ENCODE measurements at places on chromosomes 7 and 10.

DNA sequence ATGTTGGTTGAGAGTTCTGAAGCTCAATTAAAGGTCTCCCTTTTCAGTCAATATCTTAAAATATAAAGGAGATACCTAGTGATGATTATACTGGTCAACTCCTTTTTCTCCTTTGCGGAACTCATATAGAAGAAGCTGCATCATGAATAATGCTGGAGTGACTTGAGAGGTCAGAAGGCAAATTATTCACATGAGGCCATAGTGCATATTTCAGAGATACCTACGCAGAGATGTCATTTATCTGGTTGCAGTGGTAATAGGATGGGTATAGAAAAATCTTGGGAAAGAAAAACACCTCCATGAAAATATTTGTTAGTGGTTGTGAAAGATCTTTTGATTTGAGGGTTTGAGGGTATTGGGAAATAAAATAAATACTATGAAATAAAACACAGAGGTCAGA is 47.7 kb downstream of the NXPH1 start:
- no peak for DNase-seq

GRCh38 chr10:74628136-74628535 is 198.3 kb upstream of the KAT6B start:
- DNase-seq = no peak

DNA sequence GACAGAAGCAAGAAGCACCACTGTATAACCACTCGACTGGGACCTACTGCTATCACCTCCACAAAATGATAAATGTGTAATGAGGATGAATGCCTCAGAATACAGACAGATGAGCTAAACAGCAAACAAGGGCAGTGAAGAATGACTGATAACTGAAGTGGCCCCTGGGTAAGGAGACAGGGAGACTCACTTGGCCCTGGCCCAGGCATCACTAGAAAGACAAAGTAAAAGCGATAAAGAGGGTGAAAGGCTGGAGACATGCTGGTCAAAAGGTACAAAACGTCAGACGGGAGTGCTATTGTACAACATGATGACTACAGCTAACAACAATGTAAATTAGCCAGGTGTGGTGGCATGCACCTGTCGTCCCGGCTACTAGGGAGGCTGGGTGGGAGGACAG is 27.8 kb upstream of the APBB1IP start:
- DNase-seq = no peak

DNA sequence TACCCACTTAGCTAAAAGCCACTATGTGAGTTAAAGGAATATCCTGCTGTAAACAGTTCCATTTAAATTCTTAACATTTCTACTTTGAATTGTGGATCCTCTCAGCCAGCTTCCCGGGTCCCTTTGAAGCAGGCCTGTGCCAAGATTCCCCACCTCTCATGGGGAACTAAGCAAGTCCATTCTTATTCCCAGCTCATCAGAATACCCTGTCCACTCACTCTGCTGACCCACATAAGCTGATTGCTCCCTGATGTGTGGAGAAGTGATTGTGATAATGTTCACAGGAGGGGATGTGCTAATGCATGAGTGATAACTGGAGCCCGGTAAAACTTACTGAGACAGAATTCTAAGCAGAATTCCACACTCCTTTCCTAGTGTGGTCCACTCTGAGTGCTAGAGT is 709.7 kb downstream of the CNTNAP2 start:
- no peak for DNase-seq

DNA sequence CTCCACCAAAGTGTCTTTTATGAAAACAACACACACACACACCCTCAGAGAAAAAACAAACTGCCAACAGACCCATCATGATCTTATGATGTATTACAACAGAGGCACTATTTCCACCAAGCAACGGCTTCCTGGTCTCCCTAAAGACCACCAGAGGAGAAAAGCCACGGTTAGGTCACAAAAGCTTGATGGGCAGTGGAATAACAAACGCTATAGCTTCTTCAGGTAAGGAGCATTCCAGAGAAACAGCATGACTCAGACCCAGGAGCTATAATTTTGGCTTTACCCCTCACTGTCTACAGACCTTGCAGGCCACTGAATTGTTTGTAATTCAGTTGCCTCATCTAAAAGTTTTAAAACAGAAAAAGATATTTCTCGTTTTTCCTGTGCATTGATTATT is 105.7 kb upstream of the GPR141 start:
- no peak for DNase-seq

GRCh38 chr10:48990226-48990625 is 50.6 kb upstream of the LRRC18 start:
- DNase-seq = no peak

DNA sequence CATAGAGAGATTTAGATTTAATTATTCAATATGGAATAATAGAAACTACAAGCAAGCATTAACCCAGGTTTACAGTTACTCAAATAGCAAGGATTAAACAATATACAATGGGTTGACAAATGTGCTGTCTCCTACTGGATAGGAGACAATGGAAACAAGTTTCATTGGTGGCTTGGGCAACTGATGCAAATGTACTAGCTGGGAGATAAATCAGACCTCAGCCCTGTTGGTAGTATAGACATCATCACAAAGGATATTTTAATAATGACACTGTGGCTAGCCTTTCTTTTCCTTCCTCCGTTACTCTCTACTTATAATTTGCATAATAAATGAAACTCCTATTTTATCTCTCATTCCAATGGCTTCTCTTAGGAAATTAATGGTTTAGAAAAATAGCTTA is 96.5 kb upstream of the DKK1 start:
- no peak for DNase-seq

DNA sequence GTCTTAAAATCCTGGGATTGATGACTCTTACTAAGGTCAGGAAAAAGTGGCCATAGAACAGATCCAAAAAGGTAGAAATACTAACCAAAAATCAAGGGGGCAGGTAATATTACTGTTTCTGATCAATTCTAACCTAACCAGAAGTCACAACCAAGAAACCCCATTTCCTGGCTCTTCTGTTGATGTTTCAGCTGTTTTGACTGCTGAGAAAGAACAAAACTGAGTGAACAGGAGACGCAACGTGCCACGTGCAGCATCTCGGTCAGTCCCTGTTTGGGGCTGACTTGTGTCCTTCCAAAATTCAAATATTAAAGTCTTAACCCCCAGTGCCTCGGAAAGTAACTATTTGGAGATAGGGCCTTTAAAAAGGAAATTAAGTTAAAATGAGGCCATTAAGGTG is 56.8 kb downstream of the JAZF1 start:
- no peak for DNase-seq

DNA sequence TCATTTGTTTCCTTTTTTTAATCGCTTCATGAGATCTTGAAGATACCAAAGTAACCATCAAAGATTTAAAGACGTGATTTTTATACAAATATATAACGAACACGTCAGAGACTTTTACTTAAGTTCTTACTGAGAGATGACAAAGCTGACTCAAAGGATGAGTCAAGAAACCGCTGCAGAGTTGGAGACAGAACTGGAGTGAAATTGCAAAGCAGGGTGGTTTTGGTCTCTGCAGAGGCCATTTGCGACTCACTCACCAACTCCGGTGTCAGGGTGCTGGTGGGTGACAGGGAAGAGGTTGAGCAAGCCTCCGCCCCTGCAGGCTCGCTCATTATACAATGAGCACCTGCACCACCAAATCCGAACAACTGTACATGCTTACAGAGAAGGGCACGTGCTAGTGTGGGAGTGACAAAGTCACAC is 75.2 kb downstream of the DNAJB6 start:
- DNase-seq = peak; percentile 59

- DNase-seq = no peak
These were observed 25.4 kb downstream of the ANKRD61 start for GRCh38 chr7:6056616-6057015.

DNA sequence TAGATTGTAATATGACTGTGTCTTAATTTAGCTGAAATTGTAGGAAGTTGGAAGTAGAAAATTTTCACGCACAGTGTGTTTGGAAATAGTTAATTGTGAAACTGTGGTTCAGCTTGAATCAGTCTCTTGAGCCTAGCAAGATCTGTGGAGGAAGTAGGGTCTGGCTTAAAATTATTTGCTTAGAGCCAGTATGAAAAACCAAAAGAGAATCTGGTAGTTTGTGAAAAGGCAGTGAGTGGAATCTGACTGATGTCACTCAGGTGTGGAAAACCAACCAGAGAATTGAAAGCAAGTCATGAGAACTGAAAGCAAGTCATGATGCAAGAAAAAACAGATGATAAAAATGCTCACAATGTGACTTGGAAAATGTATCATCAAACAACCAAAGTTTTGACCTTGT is 11.5 kb downstream of the LIPJ start:
- no peak for DNase-seq

GRCh38 chr10:75685187-75685586 is 253.8 kb downstream of the LRMDA start:
- no peak for DNase-seq
